GM06990 (cell line): ENCODE measurements at places on chromosomes 12 and 14.

- no peak for DNase-seq
Measured at GRCh38 chr14:89108608-89109007, 284.2 kb downstream of the TTC8 start.

GRCh38 chr14:23694085-23694948 is 58.2 kb downstream of the DHRS2 start:
- DNase-seq: no peak

GRCh38 chr14:103960457-103961055 is 18.2 kb upstream of the RD3L start:
- no peak for DNase-seq

DNA sequence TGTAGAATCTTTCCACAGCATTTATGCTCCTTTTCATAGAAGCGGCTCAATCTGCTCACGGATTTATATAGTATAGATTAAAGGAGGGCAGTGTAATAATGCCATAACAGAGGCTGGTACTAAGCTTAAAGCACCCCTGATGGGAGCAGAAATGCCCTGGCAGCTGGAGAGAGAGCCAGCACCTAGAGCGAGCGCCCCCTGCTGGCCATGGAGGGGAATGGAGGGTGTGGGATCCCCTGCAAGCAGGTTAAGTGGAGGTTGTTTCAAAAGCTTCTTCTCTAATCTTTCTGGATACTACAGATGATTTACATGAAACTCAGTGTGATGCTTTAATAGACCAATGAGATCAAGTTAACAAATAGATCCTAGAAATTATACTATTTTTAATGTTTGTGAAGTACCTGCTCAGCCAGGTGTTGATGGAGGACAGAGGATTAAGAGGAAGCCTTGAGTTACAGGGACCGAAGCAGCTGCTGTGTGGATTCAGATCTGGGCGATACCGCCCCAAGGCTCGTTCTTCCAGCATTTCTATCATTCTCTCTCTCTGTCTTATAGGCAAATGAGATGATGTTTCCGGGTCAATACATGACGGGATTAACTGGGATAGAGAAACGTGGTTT is 1519.3 kb upstream of the TMEM132C start:
- DNase-seq: no peak

DNA sequence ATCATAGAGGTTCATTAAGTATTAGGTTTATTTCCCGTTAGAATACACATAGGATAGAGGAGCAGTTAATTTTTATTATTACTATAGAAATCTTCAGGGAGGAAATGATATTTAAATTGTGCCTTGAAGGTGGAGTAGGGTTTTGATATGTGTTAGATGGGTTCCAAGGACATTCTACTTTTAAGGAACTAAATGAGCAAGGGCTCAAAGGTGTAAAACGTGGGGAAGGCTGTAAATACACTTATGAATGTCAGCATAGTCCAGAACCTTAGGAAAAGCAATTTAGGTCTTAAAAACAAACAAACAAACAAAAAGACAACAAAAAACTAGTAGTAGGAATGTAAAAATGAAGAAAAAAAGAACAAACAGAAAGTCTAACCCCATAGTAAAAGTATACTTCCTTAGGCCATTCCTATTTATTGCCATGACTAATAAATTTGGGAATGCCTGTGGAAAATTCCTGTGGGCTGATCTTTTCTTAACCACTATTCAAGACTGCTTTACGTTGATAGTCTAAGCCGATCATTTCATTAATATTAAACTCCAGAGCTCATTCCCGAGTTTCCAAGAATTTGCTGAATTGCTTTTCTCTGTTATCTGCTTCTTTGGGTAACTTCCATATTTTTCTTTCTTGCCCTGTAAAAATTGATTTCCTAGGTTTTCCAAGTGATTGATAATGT is 180.3 kb downstream of the RAD51B start:
- no peak for DNase-seq

DNA sequence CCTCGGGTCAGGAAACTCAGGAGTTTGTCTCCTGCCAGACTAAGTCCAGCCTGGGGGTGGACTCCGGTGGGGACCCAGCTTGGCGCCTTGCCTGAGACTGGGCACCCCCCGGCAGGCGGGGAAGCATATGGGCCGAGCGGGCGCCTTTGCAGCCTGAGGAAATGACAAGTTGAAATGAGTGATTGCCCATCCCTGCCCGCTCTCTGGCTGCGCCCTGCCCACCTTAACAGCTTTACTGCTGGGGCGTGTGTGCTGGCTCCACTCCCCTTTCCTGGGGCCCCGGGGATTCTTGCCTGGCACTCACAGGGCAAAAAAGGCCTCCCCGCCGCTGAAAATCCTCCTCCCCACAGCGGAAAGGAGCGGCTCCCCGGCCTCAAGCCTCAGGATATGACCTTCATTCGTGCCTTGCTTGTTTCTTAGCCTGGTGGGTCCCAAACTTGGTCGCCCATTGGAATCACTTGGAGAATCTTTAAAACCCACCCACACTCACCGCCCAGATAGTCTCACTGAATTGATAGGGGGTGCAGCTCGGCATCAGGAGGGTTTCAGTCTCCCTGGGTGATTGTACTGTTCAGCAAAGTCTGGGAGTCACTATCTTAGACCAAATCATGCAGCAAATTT is 1.5 kb downstream of the RFLNA start:
- DNase-seq: no peak

DNA sequence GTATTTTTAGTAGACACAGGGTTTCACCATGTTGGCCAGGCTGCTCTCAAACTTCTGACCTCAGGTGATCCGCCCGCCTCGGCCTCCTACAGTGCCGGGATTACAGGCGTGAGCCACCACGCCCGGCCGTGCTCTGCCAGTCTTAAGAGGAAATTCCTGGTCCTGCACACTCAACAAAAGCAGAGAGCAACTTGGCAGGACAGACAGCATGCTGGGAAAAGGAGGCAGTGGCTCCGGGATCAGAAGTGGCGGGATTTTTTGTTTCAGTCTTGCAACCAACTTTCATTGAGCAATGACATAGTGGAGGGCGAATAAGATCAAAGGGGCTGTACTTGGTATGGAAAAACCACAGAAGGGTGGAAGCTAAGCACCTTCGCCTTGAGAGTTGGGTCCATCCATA is 2.1 kb downstream of the CKAP4 start:
- no peak for DNase-seq

DNA sequence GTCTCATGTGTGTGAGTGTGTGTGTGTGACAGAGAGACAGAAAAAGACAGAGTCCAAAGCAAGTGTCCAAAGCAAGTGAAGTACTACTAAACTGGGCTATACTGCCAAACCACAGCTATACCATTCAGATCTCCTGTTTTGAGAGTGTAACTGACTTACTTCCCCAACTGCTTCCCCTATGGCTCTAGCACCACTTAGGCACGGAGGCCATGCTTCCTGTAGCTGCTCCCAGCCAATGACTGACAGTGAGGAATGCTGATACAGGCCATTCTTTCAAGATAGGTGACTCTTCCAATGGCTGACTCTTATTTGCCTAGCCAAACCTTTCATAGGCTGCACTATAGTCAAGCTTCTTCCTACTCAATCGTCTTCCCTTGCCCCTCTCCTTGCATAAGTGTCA is 393.2 kb downstream of the BCAT1 start:
- DNase-seq: no peak

DNA sequence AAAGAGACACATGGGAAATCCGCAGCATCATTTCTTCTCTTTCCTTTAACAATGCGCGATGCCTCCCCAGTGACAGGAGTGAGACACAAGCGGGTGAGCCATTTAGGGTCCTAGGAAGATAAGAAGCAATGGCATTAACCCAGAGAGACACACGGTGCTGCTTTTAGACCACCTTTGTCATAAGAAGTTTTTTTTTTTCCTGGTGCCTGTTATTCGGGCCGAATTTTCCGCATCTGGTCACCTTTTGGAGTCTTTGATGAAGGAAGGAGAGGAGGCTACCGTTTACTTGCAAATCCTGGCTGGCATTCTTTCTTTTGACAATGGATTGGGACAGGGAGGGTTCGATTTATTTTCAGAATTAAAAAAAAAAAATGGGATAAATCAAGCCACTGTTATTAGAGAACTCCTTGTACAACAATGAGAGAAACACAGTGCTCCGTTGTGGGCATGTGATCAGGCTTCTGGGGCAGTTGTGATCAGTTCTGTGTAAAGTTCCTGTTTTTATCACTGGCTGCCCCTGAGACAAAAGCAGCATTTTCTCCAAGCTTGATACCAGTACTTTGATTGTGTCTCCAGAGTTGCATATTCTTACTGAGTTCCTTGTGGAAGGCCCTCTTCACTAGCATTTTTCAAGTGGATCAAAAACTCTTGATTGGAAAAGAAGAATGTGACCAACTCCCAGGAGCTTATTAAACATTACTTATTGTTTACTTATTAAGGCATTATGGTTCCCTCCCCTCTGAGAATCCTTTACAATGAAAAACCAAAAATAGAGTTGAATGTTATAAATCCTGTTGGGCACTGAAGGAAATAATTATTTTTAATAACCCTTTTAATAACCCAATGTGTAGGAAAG is 1.1 kb downstream of the DIP2B start:
- no peak for DNase-seq

DNA sequence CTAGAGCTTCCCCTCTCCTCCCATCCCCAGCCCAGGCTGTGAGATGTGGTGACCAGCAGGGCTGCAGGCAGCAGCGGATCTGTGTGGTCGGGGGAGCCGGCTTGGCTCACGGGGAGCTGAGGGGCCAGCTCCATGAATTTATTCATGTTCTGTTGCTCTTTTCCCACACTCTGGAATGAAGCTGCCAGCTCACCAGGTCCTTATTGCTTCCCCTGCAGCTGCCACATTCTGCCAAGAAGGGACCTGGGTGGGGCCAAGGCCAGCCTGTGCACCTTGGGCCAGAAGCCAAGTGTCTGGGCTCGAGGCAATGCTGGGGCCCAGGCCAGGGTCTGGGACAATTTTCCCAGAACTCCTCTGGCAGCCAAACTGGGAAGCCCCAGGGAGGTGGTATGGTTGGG is 2.5 kb upstream of the C1QL4 start:
- DNase-seq: no peak

DNA sequence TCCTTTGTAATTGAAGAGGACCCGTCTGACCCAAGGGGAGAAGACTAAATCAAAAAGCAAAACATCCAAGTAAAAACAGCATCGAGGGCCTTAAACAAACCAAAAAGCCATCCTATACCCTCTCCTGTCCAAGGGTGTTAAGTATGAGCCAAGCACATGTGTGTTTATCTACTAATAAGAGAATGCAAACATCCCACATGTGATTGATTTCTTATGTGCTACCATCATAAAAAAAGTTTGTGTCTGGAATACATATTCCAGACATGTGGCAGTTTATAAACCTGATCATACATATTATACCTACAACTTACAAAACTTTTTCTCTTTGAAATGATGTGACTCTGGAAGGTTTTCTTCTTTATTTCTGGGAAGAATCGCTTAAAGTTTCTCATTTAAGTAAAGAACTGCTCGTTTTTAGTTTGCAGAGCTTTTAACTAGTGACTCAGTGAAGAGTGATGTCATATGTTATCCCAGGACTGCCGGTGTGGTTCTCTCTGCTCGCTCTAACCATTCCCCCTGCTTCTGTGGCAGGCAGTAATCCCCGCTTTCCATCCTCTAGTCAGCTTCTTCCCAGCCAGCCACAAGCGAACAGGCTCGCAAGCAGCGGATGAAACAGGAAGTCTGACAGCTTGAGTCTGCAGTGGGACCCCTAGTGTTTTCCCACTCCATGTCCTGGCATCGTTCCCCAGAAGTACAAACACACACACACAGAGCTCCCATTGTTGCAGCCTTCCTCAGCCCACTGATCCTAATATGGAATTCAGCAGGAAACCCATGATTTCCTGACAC is 431 bp upstream of the RHOJ start:
- no peak for DNase-seq

DNA sequence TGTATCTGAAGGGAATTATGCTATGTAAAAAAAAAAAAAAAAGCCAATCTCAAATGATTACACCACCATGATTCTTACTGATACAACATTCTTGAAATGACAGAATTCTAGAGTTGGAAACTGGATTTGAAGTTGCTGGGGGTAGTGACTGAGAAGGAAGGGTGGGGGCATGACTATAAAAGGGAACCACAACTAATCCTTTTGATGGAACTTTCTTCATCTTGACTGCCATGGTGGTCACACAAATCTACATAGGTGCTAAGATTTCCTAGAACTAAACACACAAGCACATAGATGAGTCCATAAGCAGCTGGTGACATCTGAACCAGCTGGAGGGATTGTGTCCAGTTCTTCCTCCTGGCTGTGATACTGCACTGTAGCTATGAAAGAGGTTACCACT is 51.4 kb downstream of the CLMN start:
- DNase-seq: no peak

- no peak for DNase-seq
Measured at GRCh38 chr14:49506650-49507049, 79.5 kb downstream of the RPS29 start.

GRCh38 chr12:23921099-23921856 is 28.2 kb downstream of the SOX5 start:
- DNase-seq: no peak

DNA sequence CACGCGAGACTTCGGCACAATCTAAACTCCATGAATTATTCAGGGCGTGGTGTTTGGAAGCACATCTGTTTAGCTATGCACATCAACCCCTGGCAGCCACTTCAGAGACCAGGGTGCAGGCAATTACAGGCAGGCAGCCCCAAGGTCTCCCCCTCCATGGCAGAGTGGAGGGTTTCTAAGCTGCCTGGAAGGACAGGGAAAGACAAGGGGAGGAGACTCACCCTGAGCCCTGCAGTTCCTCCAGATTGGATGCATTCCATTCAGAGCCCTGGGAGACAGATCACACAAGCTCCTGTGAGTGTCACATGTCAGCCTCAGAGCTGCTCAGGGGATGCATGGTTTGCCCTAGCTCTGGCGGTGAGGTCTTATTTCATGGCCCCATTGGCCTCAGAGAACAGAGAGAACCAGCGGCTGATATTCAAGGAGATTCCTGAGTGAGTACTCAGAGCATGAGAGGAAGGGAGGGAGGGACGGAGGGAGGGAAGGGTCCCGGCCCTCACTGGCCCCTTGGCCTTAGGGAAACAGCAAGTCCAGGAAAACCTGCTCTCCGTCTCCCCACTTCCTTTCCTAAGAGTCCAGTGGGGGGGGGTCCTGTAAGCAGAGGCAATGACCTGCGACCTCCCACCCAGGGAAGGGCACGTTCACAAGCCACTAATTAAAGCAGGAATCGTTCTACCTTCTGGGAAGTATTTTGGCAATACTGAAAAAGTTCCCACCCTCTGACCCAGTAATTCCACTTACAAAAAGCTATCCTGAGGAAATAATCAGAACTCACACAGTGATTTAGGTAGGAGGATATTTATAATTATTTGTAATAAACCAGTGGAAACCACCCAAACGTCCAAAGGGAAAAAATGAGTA is 55.1 kb downstream of the SSH1 start:
- no peak for DNase-seq
